ENCODE measurements at places on chromosomes 5 and 9.

DNA sequence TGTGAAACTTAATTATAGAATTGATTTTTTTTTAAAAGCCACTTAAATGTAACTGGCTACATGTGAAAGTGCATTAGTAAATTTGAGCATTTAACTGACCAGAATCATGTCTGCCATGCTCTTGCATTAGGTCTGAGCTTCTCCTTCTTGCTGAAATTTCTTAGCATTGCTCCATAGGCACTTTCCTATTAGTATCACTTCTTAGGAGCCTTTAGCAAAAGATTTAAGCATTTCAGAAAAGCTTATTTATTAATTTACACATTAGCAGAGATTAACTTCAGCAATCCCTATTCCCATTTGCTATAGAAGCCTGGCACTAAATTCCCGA, 211.0 kb downstream of the SNX18 start:
- no peak for DNase-seq

- no peak for DNase-seq
Observed at GRCh38 chr5:39187831-39188731, 31.3 kb downstream of the FYB1 start.

DNA sequence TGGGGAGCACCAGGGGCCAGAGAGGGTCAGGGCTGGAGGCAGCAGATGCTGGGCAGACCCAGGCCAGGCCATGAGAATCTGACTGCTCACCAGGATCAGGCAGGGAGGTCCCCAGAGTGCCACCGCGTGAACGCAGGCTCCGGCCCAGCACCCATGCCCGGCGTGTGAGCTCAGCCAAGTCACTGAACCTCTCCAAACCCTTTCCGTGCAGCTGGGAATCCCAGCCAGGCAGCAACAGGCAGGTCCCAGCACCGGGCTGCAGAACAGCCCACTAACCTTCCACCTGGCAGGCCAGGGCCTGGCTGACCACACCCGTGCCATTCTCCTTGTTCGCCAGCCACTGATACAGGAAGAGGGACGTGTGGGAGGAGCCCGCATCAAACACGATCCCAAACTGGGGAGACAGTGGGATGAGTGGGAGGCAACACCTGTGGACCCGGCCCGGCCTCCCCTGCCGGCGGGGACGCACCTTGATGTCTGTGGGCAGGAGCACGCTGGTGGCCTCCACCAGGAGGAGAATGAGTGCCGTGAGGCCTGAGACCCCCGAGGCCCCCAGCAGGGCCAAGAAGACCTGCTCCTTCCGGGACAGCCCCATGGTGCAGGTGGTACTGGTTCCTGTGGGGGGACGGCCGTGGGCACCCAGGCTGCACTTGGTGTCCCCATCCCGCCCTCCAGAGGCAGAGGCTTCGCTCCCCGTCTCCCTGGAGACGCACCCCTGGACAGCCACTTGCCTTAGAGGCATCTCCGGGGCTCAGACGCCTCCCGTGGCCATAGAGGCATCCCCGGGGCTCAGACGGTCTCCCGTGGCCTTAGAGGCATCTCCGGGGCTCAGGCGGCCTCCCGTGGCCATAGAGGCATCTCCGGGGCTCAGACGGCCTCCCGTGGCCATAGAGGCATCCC, 3.2 kb downstream of the ENTPD8 start:
- no peak for DNase-seq

GRCh38 chr5:141869514-141869913, 8.7 kb downstream of the PCDH1 start:
- no peak for DNase-seq

GRCh38 chr9:121226175-121226574, 24.5 kb upstream of the RAB14 start:
- no peak for DNase-seq

DNA sequence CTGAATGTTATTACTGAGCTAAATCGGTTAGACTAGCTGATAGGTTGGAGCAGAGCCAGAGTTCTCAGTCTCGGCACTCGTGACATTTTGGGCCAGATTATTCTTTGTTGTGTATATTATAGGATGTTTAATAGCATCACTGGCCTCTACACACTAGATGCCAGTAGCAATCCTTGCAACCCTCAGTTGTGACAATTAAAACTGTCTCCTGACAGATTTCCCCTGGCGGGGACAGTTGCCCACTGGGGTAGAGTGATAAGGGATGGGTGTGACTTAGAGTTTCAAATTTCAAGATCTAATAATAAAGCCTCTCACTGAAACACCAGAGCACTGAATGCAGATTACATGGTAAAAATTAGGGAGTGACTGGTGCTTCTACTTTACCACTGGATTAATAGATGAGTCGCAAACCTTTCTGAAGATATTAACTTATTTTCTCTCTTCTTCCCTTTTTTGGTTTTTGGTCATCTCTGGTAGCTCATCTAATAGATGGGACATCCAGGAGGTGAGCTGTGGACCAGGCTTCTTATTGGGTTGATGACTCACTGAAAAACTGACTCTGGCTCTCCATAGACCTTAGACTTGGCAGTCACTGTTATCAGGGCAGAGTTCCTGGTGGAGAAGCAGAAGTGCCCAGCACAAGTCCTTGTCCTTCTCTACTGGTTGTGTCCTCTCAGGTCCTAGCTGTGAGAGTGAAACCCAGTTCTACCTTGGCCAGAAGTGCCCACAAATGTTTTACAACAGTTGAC, 150.3 kb downstream of the UNC13B start:
- DNase-seq = no peak

- DNase-seq = no peak
Observed at GRCh38 chr5:32143617-32144377, 30.3 kb downstream of the GOLPH3 start.

- DNase-seq = no peak
Observed at GRCh38 chr9:109453210-109453842, 44.8 kb downstream of the PTPN3 start.
